ENCODE measurements at places on chromosomes 12 and 14. TPM values are rescaled to one million over a fixed set of nuclear protein-coding genes. Genes with fewer than 3 reads are reported as not detected.

DNA sequence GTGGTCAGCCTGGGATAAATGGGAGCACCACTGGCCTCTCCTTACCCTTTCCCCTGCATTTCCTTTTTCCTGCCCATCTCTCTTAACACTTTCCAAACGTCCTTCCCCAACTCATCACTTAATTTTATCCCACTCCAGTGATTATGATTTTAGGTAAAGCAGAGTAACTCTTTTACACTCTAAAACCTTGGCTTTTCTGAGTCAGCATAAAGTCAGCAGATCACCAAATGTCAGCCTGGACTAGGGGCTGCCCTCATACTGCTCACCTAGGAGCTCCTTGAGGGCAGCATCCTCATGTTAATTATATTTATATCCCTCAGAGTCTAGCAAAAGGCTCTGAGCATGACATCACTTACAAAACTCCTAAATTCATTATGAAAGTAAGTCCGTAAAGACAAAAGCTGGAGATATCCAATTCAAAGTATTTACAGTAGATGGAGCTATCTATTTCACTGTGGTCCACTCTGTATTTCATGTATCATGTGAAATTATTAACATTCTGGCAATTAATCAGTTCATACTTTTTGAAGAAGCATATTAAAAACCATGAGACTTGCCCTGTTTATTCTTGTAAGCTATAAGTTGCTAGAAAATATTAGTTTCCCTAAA is 17.0 kb upstream of the DICER1 start:
- no peak for DNase-seq

GRCh38 chr12:16175840-16176239 is 101.6 kb downstream of the SLC15A5 start:
- no peak for DNase-seq

GRCh38 chr12:70251661-70252060 is 8.4 kb downstream of the CNOT2 start:
- DNase-seq: no peak

GRCh38 chr12:89844539-89844938 is 135.9 kb upstream of the ATP2B1 start:
- no peak for DNase-seq

- DNase-seq: peak; percentile 71
Observed at GRCh38 chr12:47903927-47904712, 674 bp downstream of the VDR start.

DNA sequence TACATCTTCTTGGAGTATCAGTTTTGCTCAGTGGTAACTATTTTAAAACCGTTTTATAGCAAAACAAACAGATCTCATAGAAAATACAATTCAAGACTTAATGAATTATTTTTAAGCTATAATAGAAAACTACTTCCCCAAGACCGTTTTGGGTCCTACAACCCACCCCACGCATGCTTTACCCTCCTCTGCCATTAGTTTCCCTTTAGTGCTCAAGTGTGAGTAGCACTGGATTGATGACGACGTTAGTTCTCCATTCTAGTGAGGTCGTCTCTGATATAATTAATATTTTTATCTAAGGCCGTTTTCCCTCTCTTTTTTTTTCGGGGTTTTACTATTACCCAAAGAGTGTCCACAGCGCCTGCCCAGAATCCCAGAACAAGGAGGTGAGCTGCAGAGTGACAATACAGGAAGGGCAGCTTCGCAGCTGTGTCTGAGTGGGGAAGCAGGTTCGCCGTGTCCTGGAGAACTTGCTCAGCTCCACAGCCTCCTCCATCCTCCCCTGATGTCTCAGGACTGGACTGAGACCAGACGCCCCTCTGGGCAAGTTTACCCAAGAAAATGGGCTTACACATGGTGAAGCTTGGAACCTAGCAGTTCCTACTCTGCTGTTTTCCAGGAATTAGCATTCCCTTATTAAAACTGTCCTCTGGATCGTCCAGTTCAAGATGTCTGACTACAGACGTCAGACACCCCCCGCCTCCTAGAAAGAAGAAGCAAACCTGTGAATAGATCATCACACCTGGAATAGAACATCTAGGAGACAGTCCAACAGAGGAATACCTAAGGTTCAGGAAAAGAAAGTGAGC is 31.9 kb upstream of the MON2 start:
- DNase-seq: no peak

DNA sequence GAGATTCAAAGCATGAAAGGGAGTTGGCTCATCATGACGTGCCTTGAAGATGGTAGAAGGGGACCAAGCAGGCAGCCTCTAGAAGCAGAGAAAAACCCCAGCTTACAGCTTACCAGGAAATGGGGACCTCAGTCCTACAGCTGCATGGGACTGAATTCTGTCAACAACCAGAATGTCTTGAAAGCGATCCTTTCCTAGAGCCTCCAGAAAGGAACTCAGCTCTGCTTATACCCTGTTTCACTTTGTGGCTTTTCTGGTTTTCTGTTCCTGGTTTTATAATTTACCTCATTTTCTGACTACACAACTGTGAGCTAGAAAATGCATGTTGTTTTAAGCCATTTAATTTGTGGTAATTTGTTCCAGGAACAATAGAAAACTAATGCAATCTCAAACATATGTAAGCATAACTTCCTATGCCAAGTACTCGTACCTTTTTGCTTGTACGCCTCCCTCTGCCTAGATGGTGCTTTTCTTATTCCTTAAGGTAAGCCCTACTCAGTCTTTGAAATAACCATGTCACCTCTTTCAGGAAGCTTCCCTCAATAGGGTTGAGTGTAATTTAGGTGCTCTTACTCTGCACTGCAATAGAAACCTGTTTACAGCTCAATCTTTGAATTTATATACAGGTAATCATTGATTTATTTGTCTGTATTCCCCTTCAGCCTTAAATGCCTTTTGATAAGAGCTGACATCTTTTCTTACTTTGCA is 348.8 kb downstream of the TMEM117 start:
- no peak for DNase-seq

DNA sequence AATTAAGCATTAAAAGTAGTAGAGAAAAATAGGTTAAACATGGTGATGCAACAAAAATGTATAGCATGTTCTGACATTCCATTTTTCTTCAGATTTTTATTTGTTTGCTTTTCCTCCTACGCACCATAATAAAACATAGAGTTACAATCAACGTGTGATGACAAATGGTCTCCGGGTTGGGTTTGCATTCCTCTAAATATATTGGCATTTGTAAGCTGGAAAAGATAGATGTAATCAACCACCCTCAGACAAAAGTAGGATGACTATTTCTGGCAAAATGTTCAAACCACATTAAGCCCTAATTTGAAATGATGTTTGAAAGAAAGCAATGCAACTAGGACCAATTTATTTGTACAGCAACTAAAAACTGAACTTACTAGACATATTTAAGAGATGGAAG is 58.4 kb downstream of the SLC25A21 start:
- no peak for DNase-seq

DNA sequence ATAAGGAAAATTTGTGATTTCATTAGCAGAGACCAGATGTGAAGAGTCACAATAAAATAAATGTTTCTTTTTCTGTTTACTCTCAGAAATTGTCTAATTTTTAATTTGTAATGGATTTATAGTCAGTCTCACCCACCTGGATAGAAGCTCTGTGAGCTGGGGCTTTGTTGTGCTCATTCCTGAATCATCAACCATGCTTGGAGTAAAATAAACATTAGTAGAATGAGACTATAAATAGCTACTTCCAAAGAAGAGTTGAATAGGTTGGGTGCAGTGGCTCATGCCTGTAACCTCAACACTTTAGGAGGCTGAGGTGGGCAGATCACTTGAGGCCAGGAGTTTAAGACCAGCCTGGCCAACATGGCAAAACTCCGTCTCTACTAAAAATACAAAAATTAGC is 185.3 kb upstream of the FBXO33 start:
- DNase-seq: no peak

GRCh38 chr12:31950088-31950487 is 9.1 kb upstream of the RESF1 start:
- no peak for DNase-seq

DNA sequence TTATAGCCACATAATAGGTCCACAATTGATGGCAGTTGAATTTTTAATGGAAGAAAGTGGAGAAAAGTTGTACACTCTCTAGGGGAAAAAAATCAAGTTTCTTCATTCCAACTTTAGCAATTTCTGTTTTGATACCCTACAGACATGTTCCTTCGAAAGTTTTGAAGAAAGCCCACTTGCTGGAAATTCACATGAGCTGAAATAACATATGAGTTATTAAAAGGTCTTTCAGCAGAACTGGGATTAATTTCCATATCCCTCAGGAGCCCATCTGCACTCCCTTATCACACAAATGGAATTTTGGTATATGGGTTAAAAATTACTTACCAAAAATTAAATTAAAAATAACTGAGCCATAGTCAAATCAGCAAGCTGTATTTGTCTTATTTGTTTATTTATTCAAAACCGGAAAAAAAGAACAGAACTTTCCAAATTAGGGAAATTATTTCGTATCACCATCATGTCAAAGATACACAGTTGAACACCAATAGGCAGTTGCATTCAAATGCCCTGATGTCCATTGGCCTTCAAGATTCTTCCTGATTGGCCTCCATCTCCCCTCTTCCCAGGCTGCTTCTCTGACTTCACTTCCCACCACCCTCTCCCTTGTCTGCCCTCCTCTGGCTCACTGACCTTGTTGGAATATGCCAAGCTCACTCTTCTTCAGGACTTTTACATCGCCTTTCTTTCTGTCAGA is 445.5 kb downstream of the EGLN3 start:
- no peak for DNase-seq

DNA sequence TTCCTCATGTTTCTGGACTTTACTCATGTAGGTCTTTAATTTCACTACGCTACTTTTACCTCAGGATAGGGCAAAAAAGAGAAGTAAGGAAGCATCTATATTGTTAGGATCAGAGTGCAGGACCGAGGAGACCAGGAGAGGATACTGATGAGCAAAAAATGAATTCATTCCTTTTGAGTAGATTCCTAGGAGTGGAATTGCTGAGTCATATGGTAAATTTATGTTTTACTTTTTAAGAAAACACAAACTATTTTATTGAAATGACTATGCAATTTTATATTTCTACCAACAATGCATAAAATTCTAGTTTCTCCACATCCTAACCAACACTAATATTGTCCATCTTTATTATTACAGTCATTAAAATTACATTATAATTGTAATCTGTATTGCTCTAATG is 50.8 kb upstream of the GARIN6 start:
- DNase-seq: no peak

- no peak for DNase-seq
Observed at GRCh38 chr12:7114851-7115250, 5.8 kb upstream of the C1RL start.

- no peak for DNase-seq
Observed at GRCh38 chr14:51581017-51581881, 70.5 kb upstream of the FRMD6 start.

DNA sequence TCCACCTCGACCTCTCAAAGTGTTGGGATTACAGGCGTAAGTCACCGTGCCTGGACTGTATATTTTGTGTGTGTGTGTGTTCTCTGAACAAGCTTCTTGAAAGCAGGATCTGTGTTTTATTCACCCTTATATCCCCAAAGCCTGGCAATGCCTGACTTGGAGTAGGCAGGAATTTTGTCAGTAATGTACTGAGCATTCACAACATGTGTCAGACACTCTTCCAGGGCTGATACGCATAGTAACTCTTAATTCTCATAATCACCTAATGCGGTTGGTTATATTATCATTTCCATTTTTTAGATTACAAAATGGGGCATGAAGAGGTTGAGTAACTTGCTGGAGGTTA is 50.4 kb upstream of the PLEKHG3 start:
- no peak for DNase-seq

DNA sequence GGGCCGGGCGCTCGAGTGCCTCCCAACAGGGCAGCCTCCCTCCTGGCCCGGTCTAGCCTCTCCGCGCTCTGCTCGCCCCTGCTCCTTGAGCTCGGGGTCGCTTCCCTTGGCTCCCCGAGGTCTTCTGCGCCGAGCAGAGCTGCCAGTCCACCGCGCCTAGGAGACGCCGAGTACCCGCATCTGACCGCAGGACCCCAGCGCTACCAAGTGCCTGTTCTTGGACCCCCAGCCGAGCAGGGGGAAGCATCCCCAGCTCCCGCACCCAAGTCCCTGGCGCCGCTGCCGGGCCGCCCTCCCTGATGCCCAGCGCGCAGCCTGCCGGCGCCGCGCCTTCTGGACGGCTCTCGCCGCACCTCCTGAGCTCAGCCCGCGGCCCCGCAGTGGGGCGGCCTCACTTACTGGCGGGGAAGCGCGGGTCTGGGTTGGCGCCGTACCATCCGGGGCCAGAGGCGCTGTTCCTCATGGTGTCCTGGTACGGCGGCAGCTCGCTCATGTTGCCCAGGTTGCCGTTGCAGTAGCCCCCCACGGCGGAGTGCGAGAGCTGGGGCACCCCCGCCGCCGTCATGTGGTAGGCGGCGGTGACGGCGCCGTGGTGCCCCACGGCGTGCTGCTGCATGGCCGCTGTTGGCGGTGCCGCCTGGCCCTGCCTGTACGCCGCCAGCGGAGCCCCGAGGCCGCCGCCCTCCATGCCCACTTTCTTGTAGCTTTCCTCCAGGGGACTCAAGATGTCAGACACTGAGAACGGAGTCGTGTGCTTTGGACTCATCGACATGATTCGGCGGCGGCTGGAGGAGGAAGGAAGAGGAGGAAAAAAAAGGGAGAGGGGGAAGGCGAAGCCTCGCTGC is 1.2 kb downstream of the NKX2-1 start:
- no peak for DNase-seq

DNA sequence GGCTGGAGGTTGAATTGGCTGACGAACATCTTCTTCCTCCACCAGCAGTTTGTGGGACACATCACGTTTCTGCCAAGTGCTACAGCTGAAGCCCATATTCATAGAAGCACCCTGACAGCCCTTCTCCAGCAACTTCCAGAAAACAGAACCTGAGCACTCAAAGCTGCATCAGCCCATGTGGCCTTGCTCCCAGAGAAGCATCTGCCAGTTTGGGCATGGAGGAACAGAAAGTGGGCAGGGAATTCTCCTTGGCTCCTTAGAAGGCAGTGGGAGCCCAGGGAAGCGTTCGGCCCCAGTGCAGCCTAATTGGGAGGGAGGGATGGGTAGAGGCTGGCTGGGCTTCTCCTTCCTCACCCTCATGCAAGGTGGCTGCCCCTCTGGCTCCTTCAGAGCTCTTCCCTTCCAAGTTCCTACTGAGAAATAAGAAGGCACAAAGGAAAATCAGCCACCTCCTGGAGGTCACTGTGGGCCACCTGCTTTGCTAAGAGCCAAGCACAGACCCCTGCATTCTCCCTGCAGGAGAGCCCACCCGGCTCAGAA is 4.1 kb upstream of the NGB start:
- no peak for DNase-seq

DNA sequence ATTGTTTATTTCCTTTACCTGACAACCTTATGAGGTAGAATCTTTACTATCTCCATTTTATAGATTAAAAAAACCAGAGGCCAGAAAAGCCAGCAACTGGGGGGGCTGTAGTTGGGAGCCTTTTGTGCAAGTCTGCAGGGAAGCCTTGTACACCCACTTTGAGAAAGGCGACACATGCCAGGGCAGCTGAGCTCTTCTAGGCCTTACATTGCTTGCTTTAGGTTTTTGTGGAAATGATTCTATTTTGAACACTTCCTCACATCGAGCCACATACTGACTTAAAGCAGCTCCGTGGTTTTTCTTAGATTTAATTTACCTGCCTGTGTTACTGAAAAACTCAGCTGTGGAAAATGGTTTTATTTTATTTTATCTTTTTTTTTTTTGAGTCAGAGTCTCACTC is 34.6 kb downstream of the EP400 start:
- no peak for DNase-seq

The ATN1 gene
- total RNA-seq: 82.4 TPM

The SUSD6 gene
- total RNA-seq: 98.3 TPM

The NKX2-8 gene
- total RNA-seq: not detected

The ZBTB25 gene
- 14.4 TPM for total RNA-seq

The LRRC43 gene
- total RNA-seq: 0.51 TPM

The SOAT2 gene
- total RNA-seq: 0.41 TPM

The SLC35F4 gene
- total RNA-seq: not detected

The TTLL5 gene
- 32.8 TPM for total RNA-seq

The BICDL1 gene
- total RNA-seq: 10.6 TPM

The FGF23 gene
- not detected for total RNA-seq
